ENCODE measurements at places on chromosomes 1 and 21.
A peak's percentile ranks its signal among the peaks of the same experiment; 100 is the strongest.

- DNase-seq: peak; percentile 58
Measured at GRCh38 chr1:41241749-41242341, at the start of gene SCMH1. Gene SCMH1 (minus strand): TSS chr1:41242306. CDS start chr1:41186133, 56,173 bp downstream.

- DNase-seq: no peak
Measured at GRCh38 chr1:230288641-230289349, 137.3 kb downstream of the PGBD5 start.

DNA sequence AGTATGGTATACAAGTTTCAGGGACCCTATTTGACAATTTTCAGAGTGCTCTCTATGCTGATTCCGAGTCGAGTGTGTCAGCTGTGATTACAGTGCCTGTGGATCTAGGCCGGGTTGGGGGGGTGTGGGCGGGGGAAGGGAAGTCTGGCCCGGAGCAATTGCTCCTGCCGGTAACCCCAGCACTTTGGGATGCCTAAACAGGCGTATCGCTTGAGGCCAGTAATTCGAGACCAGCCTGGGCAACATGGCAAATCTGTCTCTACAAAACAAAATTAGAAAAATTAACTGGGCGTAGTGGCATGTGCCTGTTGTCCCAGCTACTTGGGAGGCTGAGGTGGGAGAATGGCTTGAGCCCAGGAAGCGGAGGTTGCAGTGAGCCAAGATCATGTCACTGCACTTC is 1.6 kb upstream of the IL10RB start:
- DNase-seq: no peak

DNA sequence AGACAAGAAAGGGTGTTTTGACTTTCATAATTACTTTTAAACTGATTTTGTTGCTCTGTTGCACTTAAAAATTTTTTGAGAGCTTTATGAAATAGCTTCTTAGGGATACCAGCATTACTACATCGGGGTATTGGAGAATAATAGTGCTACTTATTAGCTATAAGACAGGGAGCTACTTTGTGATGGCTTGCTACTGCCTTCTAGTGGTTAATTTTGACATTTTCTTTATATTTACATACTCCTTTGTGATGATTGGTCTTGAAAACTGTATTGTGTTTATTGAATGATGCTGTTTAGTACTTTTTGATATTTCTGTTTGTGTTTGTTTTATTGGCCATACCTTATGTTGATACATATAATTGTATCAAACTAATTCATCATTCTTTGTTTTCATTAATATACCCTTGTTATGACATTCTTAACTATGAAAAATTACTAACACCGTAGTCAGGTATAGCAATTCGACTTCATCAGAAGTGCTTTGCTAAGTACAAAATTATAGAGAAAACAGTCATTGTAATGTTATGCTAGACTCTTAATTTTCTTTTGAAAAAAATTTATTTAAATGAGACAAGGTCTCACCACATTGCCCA is 85.5 kb downstream of the CLIC4 start:
- no peak for DNase-seq

- no peak for DNase-seq
Measured at GRCh38 chr1:169062152-169062551, 44.3 kb upstream of the ATP1B1 start.

DNA sequence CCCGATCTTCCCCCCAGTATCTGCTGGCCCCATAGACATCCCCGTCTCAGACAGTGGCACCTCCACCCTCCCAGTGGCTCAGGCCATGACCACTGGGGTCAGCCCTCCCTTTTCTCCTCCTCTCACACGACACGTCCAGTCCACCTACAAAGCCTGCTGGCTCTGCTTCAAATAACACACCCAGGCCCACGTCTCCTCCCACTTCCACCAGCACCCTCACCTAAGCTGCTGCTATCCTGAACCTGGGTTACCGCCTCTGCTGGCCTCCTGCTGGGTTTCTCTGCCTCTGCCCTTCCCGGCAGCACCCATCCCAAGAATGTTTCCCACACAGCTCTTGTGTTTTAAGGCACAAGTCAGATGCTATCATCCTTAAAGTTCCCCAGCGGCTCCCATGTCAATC is 26.0 kb downstream of the MX2 start:
- no peak for DNase-seq

DNA sequence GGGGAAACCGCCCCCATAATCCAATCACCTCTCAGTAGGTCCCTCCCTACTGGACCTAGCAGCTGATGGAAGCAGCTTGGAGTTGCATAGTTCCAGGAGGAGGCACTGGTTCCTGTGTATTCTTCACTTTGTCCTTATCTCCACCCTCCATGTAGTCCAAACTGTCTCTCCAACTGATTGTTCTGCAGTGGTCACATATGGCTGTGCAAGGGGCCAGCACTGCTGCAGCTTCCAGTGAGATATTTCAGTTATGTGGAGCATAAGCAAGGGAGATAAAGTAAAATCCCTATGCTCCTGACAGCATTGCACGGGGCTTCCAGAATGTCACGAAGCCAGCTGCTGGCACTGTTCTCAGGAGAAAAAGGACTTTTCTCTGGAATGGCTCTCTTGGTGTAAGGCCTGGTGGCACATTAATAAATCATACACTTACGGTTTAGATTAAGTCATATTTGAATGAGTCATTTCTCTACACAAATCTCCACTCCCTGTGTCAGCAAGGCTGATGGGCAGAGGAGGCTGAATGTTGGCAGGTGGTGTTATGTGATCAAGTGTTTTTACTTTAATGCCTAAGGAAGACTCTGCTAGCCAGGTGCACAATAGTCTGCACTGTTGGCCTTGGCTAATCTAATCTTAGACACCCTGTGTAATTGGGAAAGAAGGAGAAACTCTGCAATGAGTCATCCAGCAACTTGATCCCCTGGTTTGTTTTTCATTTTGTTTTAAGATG is 93.4 kb downstream of the KCNK1 start:
- no peak for DNase-seq

DNA sequence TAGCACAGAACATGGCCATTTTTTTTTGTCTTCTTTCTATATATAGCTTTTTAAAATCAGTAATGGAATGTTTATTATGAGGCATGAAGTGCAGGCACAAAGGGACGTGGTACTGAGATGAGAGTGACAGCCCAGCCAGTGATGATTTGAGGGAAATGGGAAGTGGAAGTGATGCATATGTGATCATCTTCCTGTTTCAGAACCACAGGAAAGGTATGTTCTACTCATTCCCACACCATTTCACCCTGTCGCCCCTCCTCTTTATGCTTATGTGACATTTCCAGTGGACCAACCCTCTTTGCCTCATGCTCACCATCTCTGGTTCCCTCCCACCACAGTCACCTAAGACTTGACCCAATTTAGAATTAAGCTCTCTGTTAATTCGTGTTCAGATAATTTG is 24.3 kb downstream of the PTGS2 start:
- no peak for DNase-seq

Data from heart left ventricle (tissue), 16 donors.